ENCODE measurements at places on chromosomes 11 and 22.

GRCh38 chr22:36478966-36479365 is 2.5 kb downstream of the TXN2 start:
- no peak for DNase-seq

- no peak for DNase-seq
Measured at GRCh38 chr11:12430954-12431595, 53.7 kb downstream of the PARVA start.

DNA sequence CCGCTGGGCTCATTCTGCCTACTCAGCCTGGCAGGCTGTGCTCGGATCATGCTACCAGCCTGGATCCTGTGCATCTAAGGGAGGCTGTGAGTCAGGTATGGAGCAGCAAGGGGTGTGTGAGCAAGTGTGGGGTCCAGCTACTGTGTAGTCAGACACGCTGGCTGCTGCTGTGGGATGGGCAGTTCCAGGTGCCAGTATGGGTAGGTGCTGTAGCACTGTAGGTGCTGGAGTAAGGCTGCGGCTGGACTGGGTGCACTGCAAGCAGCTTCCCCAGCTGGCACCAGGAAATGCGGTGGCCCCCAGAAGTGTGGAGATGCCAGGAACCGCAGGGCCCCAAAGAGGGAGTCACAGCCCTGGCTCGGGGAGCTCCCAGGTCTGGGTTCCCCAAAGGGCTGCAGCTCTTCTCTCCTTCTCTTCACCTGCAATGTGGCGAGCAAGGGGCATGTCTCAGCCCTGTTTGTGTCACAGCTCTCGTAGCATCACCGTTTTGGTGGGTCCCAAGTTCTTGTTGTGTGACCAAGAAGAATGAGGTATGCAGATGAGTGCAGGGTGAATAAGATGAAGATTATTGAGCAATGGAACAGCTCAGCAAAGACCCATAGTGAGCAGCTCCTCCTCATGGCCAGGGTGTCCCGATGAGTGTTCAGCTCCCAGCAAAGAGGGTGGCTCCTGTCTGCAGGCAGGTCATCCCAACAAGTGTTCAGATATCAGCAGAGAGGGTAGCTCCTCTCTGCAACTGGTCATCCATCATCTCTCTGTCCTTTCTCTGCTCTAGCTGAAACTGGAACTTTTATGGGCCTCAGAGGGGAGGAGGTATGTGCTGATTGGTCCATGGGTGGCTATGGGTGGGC is 462.9 kb downstream of the TBC1D22A start:
- DNase-seq: no peak

- peak; percentile 98 for DNase-seq
Measured at GRCh38 chr22:39520226-39521105, at the start of gene ATF4. Gene ATF4 (plus strand): TSS chr22:39520562. CDS start chr22:39521446, 884 bp downstream.

- DNase-seq: no peak
Measured at GRCh38 chr22:21571679-21572078, 4.2 kb downstream of the UBE2L3 start.

GRCh38 chr22:31346733-31347250 is 646 bp upstream of the PATZ1 start:
- DNase-seq: peak; percentile 66

DNA sequence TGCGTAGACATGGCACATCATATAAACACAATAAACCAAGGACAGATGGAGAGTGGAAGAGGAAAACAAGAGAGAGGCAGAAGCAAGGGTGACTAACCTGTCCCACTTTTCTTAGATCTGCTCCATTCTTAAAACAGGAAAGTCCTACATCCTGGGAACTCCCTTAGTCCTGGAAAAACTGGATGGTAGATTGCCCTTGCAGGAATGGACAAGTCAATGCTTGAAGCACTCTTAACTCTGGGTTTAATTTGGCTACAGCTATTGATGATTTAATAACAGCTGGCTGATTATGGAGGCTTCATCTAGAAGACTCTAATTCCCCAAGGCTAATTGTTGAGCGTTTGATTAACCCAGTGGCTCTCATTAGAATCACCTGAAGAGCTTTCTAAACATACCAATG is 258.8 kb downstream of the MIAT start:
- no peak for DNase-seq

DNA sequence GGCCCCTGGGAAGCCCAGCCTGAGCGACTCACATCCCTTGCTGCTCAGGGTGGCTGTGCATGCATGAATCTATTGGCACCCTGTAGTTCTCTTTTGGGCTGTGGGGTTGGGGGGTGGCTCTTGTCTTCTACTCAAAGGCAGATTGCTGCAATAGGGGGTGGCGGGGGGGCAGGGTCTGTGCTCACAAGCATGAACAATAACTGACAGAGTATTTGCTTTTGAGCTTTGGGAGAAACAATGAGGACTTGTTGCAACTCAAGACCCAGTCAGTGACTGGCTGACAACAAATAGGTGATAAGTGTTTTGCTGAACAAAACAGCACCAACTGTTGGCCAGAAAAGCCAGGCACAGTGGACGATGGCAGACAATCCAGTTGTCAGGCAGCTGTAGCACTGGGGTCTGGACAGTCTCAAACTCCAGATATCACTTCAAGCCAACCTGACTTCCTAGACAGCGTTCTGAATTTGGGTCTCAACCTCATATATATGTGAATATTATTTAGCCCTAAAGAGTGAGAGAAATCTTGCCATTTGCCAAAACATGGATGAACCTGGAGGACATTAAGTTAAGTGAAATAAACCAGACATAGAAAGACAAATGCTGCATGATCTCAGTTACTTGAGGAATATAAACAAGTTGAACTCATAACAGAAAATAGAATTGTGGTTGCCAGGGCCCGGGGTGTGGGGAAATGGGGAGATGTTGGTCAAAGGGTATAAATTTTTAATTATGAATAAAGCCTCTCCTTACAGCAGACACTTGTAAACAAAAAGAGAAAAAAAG is 61.7 kb downstream of the ME3 start:
- DNase-seq: no peak

DNA sequence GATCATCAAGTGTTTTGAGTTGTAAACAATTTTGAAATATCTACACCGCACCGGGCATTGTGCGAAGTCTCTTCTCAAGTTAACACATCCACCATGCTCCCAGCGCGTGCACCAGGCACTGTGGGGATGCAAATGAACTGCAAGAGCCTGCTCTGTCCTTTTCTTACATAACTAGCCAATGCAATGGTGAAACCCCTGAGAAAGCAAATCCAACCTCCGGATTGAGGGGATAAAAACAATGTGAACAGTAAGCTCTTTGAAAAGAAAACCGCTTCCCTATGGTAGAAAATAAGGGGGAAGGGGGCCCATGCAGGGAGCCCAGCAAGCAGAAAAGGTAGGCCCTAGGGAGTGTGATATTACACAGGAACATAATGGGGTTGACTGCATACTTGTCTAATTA is 274.9 kb upstream of the MPPED2 start:
- DNase-seq: no peak

- no peak for DNase-seq
Measured at GRCh38 chr22:21054046-21054713, 8.4 kb downstream of the LRRC74B start.

DNA sequence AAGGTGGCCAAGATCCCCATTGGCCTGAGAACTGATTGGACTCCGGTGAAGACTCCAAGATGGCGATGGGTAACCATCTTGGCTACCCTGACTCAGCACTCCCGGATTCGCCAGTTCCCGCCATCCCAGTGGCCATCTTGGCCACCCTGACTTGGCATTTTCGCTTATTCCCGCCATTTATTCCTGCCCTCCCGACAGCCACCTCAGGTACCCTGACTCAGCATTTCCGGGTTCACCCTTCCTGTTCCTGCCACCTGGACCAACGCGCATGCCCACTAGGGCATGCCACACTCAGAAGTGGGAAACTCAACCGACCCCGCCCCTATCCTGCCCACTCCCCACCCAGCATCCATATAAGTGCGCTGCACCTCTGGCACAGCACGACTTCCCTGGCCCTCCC is 7.8 kb downstream of the OR8K5 start:
- no peak for DNase-seq

GRCh38 chr11:29023761-29024160 is 915.6 kb downstream of the METTL15 start:
- DNase-seq: no peak

GRCh38 chr22:17867160-17867785 is 93.0 kb upstream of the BID start:
- no peak for DNase-seq

GRCh38 chr11:85440273-85440672 is 186.9 kb downstream of the DLG2 start:
- DNase-seq: no peak

DNA sequence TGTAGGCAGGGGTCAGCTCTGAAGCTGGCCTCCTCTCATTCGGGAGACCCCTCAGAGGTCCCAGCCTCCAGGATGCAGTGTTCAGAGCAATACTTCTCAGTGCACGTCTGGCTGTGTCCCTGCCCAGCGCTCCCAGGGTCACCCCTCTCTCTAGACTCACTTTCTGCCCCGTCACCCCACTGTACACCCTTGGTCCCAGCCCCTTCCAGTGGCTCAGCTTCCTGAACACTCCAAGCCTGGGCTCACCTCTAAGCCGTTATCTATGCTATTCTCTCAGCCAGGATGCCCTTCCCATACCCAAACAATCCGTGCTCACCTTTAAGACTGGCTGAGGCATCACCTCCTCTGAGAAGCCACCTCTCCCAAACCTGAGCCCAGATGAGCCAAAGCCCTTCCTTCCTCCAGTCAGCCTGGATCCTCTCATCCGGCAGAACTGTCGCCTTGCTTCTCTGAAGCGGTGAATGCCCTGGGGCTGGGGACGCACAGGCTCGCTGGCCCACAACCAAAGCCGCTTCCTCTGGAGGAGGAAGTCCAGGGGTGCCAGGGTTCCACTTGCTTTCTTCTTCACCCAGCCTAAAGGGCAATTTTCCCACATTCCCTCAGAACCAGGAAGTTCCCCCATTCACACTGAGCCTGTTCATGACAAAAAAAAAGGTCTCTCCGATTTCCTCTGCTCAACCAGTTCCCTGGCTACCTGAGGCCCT is 13.7 kb upstream of the CDKN1C start:
- DNase-seq: no peak

DNA sequence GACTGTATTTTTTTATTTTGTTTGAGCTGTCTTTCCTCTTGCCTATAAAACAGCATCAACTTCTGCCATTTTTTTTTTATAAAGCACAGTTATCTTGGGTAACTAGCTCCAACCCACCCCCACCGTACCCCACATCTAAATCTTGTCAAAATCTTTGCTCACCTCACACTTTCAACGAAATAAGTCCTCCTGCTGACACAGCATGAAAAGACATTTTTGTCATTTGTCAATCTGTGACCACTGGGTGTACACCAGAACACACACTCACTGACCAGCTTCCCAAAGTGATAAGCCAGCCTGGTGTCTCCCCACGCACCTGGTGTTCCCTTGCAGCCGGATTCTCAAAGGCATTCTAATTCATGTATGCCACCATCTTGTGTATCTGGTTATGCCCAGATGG is 1.7 kb upstream of the TECTA start:
- DNase-seq: no peak

GRCh38 chr11:12900496-12900895 is 108.6 kb upstream of the RASSF10 start:
- DNase-seq: peak; percentile 69

GRCh38 chr11:34175284-34176019 is 70.0 kb downstream of the NAT10 start:
- DNase-seq: no peak

DNA sequence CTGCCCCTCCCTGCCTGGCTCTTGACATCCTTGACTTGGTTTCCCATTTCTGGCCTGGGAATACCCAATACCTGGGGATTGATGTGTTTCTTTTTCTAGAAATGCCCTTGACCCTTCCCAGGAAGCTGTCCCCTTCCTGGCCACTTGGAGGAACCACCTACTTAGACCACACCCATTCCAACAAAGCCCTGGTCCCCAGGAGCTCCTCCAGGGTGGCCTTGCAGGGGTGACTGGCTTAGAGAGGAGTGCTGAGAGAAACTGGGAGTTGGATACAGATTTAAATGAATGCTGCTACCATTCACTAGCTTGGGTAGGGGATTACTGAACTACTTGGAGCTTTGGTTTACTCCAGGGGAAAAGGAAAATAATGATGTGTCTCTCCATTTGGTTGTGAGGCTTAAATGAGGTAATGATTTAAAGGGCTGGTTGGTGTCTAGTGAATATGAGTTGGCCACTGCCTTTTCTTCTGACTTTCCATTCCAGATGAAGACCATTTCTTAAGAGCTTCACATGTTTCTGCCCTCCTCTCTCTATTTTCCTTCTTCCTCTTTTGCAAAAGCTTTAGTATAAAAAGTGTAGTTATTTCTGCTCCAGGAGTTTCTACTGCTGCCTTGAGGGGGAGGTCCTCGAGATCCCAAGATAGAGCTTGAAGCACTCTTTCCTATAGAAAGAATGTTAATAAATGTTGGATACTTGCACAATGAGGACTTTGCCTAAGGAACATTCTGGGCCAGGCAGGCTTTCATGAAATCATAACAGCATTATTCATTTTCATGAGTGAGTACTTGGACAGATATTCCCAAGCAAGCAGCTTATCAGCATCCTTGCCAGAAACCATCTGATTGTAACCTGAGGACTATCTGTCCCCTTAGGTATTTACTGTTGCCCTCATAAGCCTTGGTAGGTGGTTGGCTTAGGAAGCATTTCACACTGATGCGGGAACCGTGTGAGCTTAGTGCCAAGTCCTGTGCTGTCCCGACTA is 22.4 kb downstream of the PANX1 start:
- no peak for DNase-seq

Data from SJSA1 (cell line).